Kidney (tissue), 22 donors: ENCODE measurements at places on chromosomes 7 and 10.

DNA sequence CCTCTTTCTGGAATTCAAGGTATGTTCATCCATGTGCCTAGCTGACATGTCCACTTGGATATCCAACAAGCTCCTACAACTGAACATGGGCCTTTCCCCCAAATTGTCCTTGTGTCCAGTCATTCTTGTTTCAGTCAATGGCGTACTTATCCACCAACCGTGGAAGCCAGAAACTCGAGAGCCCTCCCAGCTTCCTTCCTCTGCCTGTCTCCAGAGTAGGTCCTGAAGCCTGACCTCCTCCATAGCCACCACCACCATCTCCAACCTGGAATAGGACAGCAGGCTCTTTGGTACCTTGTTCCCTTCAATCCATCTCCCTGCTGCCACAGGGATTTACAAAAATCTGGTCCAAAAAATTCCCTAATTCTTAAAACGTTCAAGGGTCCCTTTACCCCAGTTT is 305.1 kb downstream of the RPS24 start:
- DNase-seq, result no peak

- DNase-seq, result peak; percentile 46
These were observed 461.0 kb upstream of the NRG3 start for GRCh38 chr10:81414038-81414437.

DNA sequence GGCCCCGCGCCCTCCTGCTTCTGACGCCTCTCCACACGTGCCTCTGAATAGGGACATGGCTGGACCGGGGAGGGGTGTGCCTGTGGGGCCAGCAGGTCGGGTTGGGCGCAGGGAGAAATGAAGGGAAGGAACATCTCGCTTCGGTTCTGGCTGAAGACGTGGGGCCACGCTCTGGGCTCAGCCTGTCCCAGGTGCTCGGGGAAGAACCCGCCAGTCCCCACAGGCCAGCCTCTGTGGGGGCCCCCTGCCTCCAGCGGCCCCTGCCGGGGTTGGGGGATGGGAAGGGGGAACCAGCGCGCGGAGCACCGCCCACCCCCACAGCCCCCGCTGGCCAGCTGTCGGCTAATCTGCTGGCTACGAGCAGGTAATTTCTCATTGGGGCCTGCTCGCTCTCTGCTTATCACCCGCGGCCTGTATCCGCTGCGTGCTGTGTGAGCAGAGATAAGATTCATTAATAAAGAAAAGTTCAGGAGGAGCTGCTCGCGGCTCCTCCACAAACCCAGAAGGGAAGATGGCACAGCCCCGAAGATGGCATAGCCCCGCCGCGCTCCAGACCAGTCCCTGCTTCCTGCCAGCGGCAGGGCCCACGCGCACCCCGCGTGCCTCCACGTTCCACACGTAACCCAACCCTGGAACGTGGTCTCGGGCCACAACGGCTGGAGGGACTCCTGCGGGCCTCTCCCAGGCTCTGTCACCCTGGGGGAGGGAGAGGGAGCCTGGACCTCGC is 186.2 kb downstream of the ELFN1 start:
- no peak for DNase-seq

- no peak for DNase-seq
These were observed 215.5 kb upstream of the PRKCQ start for GRCh38 chr10:6795541-6795940.

DNA sequence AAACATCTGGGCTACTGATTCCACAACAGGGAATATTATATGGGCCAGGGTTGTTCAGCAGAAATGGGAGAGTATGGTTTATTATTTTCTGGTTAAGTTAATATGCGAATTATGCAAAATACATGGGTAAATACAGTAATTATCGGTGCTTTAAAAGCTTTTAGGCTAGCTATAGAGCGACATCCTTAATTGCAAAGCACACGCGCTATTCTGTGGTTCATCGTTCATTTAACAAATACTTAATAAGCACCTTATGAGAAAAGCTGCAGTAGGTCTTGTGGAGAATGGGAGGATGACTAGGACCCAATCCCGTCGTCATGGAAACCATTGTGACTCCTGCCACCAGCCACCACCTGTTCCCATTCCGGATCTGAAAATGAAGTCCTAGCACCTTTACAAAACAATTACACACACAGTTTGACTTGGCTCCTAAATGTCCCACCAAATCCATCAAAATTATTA is 623 bp upstream of the CEP41 start:
- DNase-seq, result peak; percentile 91

GRCh38 chr10:132961787-132962622 is 19.6 kb upstream of the CFAP46 start:
- DNase-seq, result peak; percentile 90

DNA sequence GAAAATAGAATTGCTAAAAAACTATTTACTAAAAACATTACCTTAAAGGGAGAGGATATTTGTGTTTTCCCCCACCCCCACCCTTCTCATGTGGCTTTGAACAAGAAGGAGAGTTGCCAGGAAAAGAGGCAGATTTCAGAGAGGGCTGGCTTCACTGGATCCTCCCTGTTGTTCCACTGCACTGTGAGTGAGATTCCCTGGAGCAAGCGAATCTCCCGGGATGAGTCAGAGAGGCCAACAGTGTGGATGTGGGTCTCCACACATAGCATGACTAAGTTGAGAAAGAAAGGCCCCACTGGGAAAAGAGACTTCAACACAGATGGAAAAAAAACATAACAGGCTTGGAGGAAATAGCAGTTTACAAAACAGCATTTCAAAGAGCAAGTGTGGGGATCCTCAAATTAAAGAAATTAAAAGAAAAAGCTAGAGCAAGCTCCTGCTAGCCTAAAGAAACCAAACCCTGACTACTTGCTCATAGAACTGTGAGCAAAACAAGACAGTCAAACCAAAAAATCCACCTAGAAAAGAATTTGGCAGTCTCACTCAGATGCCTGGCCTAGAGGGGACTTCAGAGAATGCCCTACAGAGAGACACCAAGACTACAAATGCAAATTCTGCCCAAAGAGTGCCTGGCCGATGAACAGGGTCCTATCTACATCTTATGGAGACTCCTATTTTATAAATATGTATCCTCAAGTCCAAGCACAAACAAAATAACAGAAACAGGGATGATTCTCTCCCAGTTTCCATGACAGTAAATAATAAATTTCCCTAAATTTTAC is 3.4 kb downstream of the CAV1 start:
- no peak for DNase-seq

DNA sequence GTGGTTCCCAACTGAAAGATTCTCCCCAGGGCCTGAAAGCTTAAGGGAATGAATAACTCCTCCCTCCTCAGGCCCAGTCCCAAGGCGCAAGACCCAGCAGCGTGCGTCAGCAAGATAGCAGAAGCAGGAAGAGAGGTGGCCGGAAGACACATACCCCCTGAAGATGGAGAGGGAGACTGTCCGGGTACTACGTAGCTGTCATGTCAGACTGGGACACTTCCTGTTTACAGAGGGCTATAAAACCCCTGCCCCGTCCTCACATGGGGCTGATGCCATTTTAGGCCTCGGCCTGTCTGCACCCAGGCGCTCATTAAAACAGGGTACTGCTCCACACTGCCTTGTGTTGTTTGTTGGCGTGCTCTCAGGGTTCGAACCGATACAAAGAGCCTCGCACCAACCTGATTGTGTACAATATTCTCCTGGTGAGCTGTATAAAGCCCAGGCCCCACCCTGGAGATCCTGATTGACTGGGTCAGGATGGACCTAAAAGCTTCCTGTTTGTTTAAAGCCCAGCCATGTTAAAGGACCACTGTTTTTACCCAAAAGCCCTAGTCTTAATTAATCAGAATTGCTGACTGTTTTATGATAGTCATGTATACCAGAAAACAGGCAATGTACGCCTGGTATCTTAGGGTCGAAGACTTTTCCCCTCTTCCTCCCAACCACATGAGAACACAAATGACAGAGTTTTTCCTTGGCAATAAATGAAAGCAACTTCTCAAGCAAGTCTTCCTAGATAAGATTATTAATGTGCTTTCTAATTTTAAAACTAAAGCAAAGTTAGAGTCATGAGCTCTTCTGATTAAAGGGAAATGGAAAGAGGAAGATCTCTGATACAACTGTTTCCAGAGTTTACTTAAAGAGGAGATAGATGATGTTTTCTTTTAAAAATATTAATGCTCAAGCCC is 251.5 kb downstream of the DOCK4 start:
- DNase-seq, result peak; percentile 14

- DNase-seq, result no peak
These were observed 7.4 kb downstream of the TMEM248 start for GRCh38 chr7:66928388-66928787.

DNA sequence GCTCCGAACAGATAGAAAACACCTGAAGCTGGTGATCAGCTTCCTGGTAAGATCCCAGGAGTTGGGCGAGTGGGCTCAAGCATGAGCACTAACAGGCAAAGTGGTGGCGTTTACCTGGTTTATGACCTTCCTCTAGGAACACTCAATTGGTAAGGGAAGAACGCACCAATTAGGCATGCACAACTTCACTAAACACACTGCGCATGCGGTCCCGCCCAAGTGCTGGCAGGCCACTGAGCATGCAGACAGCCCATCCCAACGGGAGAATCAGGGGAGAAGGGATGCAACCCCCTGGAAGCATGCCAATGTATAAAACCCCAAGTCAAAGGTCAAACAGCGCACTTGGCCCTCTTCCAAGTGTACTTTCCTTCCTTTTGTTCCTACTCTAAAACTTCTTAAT is 70.4 kb downstream of the LYZL2 start:
- no peak for DNase-seq

DNA sequence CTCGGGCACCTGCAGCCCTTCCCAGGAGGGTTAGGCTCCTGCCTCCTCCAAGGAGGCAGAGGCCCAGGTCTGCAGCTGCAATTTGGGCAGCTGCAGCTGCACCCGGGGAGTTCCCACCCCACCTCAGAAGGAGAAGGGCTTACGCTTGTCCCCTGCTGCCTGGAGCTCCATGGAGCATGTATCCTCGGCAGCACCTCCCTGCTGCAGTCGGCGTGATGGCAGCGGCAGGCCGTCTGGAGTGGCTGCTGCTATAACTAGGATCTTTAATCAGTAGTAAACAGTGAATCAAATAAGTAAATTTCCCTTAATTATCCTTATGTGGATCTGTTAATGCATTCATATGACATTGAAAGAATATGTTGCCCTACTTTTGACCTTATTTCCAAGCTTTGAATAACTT is 167.0 kb downstream of the PON1 start:
- DNase-seq, result no peak

DNA sequence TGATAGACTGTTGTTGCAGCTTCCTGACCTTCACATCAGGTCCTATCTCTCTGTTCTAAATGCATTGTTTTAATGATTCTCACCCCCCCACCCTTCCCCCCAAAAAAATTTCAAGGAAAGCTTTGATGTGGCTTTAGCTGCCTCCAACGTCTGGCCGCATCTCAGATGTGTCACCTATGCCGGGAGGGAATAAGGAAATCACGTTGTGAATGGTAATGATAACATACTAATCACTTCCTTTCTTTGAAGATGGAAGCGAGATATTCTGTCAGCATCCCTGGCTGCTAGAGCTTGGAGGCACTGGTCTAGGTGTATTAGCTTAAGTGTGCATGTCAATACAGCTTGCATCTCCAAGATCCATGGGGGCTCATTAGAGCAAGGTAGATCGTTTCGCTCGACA is 89.6 kb downstream of the VTI1A start:
- DNase-seq, result no peak

DNA sequence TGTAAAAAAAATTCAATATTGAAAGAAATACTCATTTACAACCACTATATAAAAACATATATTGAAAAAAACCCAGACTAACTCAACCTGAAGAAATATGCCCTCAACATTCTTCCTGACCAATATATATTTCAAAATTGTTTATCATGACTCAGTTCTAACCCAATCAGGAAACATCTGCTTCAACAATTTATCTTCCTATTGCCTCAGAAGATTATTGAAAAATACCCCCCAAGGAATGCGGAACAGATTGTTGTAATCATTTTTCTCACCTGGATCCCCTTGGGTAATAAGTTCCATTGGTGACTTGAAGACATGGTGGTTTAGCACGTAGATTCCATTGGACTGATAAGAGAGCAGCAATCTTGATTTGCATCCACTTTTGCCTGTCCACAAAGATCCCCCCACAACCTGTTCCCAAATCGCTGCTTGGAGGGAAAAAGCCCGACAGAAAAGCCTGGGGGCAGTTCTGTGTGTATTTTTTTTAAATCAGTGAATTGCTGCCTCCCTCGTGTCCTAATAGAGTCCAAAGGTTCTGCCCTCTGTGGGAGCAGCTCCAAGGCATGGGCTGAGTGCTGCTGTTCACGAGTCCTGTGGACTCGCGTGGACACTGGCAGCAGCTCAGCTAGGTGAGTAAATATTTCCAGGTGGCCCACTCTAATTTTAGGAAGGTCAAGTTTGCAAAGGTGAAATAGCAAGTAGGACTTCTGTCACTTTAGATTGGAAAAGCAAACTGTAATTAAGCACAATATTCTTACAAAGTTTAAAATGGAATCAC is 5.9 kb upstream of the INHBA start:
- DNase-seq, result no peak

DNA sequence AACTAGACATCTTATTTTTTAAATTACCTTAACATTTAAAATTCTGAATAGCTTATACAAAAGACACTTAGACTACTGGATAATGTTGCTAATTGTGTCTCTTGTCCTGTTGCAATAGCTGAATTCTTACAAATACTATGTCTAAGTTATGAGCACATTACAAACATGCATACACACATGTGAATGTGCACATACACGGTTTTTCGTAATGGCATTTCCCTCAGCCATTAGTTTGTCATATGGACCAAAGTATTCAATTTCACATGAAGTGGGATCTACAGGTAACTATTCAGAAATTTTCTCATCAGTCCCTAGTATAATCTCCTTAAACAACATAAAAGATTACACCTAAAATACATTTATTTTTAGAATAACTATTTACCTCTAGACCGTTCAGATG is 178.6 kb upstream of the BET1 start:
- DNase-seq, result no peak

DNA sequence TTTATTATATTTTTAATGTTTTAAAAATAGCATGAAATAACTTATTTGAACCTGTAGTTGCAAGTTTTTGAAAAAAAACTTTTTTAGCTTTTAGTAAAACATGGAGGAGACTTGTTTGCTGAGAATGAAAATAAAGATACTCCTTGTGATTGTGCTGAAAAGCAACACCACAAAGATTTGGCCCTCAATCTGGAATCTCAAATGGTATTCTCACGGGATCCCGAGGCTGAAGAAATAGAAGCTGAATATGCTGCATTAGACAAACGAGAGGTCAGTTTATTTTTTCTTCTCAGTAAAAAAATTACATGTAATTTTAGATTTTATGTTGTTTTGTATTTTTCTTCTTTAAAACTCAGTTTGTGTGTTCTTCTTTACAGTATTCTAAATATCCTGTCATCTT is 73.5 kb downstream of the ANKIB1 start:
- no peak for DNase-seq

DNA sequence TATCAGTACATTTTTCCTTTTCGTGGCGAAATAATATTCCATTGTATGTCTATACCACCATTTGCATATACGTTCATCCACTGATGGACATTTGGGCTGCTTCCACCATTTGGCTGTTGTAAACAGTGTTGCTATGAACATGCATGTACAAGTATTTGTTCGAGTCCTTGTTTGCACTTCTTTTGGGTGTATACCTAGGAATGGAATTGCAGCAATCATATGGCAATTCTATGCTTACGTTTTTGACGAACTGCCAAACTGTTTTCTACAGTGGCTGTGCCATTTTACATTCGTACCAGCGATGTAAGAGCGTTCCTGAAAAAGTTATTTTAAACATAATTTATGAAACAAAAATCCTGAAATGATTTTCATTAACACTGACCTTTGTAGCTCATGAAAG is 79.5 kb downstream of the HIPK2 start:
- DNase-seq, result no peak
